ENCODE measurements at places on chromosomes 6 and 20.

DNA sequence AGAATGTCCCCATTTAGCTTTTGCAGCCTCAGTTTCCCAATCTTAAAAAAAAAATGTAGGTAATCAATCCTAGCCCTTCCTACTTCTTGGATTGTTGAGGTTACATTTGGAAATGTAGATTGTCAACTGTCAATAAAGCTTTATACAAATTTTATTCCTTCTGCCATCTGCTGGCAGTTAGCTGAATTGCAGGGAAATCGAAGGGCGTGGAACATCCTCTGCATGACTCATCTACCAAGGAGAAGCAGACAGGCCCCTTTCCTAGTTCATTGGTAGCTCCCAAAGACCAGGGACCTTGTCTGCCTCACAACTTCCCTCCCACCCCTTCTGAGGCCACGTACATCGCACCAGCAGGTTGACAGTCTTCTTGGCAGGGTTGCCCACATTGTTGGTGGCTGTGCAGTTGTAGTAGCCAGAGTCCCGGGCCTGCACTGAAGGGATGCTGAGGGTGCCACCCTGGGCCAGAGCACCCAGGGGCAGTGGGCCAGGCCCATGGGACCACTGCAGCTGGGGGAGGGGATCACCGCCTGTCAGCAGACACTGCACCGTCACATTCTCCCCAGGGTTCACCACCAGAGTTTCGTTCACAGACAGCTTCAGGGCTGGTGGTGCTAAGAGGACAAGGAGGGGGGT, 43.6 kb downstream of the MDGA1 start:
- ATAC-seq, result no peak

- ATAC-seq, result no peak
Observed at GRCh38 chr6:56671651-56672461, 29.2 kb upstream of the DST start.

GRCh38 chr20:25014816-25015215, 22.3 kb upstream of the APMAP start:
- no peak for ATAC-seq

DNA sequence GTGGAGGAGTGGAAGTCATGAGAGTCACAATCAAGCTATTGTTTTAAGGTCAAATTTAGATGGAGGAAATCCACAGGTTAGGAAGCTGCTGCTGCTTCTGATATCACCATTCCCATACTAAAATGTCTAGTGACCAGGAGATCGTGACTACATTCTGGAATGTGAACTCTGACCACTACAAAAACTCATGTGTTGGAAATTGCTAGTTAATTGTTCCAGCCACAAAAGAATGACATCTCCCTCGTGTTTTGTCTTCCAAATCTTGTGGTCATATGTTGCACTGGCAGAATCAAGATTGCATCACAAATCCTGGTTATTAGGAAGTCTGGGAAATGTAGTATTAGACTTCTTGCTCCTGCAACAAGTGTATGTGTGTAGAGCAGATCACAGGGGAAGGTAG, 441.9 kb downstream of the CD109 start:
- no peak for ATAC-seq

Data from stimulated activated memory B cell treated with anti-CD40 and anti-IgM and Interleukin-4, amounts not matched to agents 10 μg/mL and 1 μg/mL and 100 μg/mL, for 72 hours (primary cell).